ENCODE measurements at places on chromosomes 12 and 14.

DNA sequence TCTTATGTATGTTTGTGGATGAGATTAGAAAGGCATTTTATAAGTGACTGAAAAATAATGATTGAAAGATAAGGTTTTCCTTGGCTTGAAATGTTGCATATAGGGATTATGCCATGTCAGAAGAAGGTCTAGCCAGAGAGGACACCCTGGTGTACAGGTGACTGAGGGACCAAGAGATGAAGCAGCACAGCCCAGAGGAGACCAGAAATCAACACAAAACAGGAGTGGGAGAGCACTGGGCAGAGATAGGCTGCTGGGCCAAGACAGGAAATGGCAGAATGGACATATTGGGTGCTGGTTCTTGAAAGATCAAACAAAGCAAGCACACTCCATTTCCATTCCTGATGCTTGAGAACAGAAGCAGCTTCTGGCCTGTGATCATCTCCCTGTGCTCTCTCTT lies 24.4 kb upstream of the FRMD6 start:
- DNase-seq = no peak

GRCh38 chr12:124538194-124539082 lies 29.0 kb downstream of the NCOR2 start:
- DNase-seq = peak; percentile 61

DNA sequence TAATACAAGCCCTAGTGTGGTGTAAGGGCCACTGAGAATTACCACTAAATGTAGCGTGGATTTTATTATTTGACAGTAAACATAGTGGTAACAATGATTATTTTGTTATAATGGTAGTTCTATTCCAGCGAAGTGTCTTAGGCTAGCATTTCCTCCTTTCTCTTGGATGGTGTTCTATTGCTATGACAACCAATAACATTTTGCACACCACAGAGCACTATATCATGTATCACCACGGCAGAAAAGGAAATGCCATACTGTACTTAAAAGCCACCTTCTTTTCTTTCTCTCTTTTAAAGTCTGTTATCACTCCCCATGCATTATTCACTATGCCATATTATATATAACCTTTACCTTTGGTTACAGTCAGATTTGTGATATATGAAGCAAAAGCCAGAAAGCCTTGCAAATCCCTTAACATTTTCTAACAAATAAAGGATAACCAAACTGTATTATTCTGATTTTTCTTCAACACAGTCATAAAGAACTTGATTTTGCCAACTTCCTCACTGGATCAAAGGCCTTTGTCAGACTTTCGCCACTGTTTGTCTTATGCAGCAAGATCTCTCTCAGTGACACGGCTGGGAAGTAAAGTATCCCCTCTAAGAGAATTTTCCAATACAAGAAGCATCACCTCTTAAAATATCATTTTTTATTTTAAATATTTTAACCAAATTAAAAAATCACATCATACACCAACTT lies 195.8 kb downstream of the FOXN3 start:
- DNase-seq = no peak

GRCh38 chr14:44291366-44291915 lies 215.6 kb downstream of the FSCB start:
- no peak for DNase-seq

GRCh38 chr12:1994429-1995143 lies 9.7 kb downstream of the DCP1B start:
- no peak for DNase-seq

Measured in suppressor macrophage (primary cell).